DMS53 (cell line): ENCODE measurements at places on chromosomes 7 and 10.

DNA sequence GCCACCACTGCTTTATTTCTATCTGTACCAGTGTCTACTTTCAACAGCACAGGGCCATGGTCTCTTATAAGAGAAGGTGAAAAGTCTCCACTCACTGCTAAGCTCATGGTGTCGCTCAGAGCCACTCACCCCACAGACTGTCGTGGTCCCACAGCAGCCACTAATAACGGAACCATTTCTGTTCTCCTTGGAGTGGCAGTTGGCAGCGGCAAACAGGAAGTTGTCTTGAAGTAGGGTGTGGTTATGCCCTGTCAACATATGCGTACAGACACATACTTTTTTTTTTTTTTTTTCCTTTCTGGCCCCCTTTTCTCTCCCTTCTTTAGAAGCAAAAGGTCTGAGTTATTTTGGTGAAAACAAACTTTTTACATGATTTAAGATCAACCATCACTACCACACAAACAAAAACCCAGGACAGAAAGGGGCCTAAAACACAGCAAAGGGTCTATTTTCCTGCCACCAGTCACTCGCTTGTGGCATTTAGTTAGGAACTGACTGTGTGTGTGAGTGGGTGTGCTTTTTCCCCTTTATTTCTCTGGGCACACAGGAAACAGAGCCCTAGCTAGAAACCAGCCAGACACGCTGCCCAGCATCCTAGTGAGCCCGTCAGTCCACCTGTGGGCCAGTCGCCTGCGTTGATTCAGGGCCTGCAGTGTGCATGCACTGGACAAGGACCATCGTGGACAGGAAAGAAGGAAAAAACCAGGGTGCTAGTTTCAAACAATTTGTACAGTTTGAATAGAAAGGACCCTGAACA, 96.7 kb upstream of the EFCAB10 start:
- peak; percentile 49 for DNase-seq

DNA sequence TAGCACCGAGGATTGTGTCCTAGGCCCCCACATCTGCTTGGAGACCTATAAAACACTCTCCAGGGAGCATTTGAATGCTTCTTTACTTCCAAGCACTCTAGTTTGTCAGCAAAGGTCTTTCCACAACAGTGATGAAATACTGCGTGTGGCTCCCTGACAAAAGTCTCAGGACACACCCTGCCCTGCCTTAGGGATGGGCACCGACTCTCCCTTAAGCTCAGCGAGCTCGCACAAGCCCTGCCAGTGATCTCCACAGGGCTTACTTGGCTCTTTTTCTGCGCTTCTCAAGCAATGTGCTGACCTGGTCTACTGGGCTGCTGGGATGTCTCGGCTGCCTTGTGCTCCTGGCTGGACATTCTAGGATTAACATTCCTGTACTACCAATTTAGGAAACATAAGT, 84.3 kb upstream of the MPP7 start:
- no peak for DNase-seq

DNA sequence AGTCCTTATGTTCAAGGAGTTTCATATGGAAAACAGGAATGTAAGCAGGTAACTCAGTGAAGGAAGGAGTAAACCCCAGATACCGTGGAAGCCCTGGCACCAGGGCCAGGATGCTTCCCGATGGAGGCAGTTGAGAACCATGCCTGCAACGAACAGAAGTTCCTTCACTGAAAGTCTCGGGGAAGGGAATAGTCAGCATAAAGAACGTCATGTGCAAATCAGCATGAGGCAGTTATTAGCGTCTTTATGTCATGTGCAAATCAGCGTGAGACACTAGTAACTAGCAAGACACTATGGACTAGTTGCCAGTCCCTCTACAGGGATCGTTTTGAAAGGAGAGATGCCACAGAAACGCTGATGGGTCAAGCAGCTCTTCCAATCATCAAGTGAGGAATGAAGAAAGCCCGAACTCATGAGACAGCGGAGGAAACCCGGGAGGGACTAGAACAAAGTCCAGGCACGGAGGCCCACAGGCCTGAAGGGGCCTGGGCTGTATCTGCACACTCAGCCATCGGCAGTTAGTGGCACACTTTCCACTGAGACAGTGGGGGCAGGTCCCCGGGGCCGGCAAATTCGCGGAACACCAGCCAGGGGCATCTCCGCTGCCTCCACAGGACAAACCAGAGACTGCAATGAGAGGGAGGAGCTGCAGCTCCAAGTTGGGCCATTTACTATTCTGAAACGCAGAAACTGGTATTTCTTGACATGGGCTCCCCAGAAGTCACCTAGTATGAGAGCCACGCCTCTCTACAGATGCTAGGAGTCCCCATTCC, 109.6 kb downstream of the SFMBT2 start:
- DNase-seq: no peak

GRCh38 chr10:93916257-93917063, 22.7 kb downstream of the SLC35G1 start:
- peak; percentile 75 for DNase-seq

GRCh38 chr10:121526135-121526790, 72.0 kb downstream of the FGFR2 start:
- no peak for DNase-seq

DNA sequence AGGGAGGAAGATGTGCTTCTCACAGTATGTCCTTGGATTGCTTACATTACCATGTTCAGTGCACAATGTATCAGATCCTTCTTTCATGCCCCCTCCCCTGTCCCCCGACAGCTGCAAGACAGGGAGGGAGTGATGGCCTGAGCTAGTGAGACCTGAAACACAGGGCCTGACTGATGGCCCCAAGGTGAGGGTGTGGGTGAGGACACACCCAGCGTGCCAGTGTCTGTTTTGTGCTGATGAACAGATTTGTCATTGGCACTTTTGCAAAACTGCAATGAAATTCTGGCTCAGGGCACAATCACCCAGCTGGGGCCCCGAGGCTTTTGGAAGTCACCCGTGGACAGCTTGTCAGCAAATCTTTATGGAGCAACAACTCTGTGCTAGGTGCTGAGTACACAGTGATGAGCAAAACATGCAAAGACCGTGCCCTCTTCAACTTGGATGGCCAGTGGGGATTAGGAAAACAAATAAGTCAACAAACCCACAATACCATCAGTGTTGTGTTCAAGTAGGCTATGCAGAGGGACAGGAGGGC, 59.4 kb upstream of the EMX2 start:
- DNase-seq: no peak

GRCh38 chr10:131574707-131575430, 263.3 kb upstream of the TCERG1L start:
- no peak for DNase-seq

- DNase-seq: peak; percentile 93
Measured at GRCh38 chr7:73521636-73522104, 423 bp downstream of the BAZ1B start.

DNA sequence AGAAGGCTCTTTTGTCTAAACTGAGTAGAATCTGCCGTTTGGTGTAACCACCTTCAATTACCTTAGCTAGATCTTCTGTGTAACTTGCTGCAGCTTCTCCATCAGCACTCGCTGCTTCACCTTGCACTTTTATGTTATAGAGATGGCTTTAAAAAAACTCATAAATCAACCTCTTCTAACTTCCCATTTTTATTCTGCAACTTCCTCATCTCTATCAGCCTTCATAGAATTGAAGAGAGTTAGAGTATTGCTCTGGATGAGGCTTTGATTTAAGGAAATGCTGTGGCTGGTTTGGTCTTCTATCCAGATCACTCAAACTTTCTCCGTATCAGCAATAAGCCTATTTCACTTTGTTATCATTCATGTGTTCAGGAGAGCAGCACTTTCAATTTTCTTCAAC, 1131.9 kb upstream of the CELF2 start:
- DNase-seq: no peak

GRCh38 chr7:141700848-141701371, 1.1 kb downstream of the DENND11 start:
- DNase-seq: peak; percentile 54

DNA sequence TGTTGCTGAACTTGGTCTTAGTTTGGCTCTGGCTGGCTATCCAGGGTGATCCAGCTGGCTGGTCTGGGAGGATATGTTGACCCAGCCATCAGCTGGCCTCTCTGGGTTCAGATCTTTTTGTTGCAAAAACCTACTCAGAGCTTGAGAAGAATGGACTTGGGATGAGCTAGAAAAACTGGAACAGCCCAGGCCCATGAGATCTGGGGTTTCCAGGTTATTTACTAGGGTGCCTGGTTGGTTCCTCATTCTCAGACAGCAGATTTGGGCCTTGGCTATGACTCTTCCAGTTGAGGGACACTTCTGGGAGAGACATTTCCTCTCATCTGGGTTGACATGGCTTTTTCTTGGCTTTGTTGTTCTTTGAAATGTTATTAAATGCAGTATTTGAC, 116.6 kb downstream of the ADCY1 start:
- DNase-seq: peak; percentile 65

DNA sequence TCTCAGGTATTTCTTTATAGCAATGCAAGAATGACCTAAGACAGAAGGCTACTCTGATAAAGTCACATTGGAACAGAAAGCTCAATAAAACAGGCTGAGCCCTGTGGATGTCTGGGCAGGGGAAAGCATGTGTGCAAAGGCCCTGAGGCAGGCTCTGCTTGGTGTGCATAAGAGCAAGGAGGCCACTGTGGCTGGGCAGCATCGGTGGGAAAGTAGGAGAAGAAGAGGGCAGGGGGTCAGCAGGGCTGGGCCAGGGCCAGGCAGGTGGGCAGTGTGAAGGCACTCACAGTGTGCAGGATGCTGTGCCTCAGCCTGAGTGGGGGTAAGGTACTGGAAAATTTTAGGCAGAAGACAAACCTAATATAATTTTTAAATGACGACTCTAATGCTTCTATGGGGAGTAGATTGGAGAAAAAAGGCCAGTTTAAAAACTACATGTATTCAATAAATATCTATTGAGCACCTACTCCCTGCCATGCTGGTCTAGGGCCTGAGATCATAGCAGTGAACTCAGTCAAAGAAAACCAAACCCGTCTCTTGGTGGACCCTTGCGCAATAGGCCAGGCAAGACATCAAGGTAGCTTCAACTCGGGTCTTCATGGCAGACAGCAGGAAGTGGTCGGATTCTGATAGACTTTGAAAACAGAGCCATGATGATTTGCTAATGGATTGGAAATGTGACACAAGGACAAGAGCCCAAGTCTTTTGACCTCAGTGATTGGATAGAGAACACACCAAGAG, 572.3 kb downstream of the TCERG1L start:
- DNase-seq: no peak

GRCh38 chr7:2142386-2142785, 90.4 kb downstream of the MAD1L1 start:
- no peak for DNase-seq

- DNase-seq: no peak
Measured at GRCh38 chr10:8563478-8563877, 509.0 kb downstream of the GATA3 start.

GRCh38 chr7:45970454-45970853, 49.4 kb upstream of the IGFBP3 start:
- no peak for DNase-seq

GRCh38 chr10:62063795-62064472, 162.4 kb downstream of the ARID5B start:
- DNase-seq: no peak

GRCh38 chr10:99709480-99710229, 22.3 kb downstream of the COX15 start:
- DNase-seq: peak; percentile 12

DNA sequence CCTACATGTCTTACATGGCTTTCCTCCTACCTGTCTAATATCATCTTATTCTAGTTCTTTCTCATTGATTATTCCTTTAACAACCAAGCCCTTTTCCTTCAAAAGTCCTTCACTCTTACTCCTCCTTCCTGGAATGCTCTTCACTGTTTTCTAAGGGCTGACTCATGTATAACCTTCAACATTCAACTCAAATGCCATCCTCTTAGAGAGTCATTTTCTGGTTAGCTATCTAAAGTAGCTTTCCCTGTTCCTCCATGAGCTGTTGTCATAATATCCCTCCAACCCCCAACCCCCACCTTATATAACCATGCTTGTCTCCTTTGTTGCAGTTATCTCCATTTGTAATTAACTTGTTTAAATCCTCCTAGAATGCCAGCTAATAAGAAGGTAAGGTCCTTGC, 286.8 kb downstream of the ADK start:
- peak; percentile 29 for DNase-seq

DNA sequence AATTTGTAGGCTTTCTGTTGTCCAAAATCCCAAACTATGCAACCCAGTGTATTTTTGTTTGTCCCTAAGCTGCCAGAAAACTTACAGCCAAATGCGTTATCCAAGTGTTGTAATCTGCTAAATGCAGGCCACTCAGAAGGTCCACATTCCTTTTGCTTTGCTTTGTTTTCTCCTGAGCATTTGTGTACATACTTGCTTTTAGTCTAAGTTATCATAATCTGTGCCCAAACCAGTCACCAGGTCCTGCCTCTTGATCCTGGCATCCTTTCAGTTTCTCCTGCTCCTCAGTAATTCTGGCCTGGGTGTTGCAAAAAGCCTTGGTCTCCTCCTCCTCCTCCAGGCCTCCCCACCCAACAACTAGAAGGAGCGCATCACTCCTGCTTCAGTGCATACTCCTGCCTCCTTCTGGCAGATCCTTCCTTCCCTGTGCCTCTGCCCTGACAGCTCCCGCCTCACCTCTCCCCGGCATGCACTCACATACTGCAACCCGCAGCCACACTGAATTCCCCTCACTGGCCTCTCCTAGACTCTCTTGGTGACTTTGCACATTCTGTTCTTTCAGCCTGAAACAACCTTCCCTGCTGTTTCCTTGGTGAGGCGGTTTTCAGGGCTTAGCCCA, 2.3 kb downstream of the DENND2A start:
- DNase-seq: peak; percentile 24

GRCh38 chr7:39458061-39458745, 108.0 kb upstream of the YAE1 start:
- DNase-seq: peak; percentile 67

- DNase-seq: no peak
Measured at GRCh38 chr7:55242613-55243012, 122.5 kb upstream of the LANCL2 start.

DNA sequence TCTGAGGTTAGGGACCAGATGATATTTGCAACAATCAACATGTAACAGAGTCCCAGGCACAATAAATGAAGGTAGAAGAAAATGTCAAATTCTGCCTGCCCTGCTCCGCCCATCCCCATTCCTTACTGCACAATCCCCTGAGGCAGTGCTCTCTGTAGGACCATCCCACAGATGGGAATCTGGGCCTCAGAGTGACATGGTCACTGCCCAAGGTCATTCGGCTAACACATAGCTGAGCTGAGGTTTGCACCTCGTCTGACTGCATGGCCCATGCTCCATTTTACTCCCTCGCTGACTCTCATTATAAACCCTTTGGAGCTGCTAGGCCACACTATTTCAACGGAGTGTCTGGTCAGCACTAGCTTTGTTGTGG, 1.2 kb downstream of the HOGA1 start:
- DNase-seq: no peak

DNA sequence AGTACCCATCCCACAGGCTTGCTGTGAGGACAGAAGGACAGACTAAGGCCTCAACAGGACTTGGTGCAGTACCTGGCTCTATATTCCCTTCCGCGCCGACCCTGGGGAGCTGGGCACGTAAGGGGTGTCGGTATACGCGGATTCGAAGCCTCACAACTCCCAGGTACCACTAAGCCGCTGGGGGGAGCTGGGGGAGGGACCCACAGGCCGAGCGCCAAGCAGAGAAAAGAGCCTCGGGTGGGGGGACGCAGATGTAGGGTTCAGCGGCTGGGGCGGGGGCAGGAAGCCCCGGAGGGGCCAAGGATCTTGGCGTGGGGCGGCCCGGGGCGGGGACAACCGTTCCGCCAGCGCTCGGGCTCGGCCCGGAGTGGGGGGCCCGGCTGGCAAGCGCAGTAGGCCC, 126.4 kb upstream of the ZNF746 start:
- DNase-seq: peak; percentile 63
